Nephron progenitor cell (in vitro differentiated cells): ENCODE measurements at places on chromosomes 3 and 15.

DNA sequence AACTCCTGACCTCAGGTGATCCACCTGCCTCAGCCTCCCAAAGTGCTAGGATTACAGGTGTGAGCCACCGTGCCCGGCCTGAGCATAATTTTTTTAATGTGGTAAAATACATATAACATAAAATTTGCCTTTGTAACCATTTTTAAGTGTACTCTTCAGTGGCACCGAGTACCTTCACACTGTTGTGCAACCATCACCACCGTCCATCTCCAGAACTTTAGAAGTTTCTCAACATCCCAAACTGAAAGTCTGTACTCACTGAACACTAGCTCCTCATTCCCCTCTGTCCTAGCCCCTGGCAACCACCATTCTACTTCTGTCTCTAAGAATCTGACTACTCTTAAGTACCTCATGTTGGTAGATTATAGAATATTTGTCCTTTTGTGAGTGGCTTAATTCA, 35.2 kb downstream of the LRIG1 start:
- no peak for DNase-seq

- DNase-seq, result no peak
Measured at GRCh38 chr3:187646906-187647660, 23.1 kb downstream of the SST start.

DNA sequence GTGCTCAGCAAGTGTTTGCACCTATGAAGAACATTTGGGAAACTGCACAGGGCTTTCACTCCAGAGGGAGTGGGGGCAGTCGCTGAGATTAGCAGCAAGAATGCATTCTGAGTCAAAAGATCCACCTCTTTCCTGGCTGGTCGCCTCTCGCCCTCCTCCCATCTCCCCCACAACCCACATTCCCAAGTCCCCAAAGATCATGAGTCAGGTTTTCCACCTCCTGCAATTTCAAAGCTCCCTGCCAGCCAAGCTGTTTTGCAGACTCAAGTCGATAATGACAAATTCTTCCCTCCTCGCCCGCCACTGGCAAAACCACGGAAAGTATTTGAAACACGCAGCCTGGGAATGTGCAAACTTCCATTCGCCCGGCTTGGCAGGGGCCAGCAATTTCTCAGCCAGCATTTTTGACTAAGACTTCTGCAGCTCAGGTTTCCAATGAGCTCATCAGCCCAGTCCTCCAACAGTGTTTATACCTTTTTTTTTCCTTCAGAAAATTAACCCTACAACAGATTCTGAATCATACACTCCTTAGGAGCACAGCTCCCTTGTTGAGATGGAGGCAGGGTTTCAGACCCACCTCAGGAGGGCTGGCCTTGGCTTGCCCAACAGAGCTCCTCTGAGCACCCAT, 181.4 kb downstream of the SMAD6 start:
- DNase-seq, result peak; percentile 45

GRCh38 chr3:71087143-71088018, 496.1 kb downstream of the FOXP1 start:
- no peak for DNase-seq
